ENCODE measurements at places on chromosomes 1 and 21. TPM values are rescaled to one million over a fixed set of nuclear protein-coding genes. Genes with fewer than 3 reads are reported as not detected.
A peak's percentile ranks its signal among the peaks of the same experiment; 100 is the strongest.

DNA sequence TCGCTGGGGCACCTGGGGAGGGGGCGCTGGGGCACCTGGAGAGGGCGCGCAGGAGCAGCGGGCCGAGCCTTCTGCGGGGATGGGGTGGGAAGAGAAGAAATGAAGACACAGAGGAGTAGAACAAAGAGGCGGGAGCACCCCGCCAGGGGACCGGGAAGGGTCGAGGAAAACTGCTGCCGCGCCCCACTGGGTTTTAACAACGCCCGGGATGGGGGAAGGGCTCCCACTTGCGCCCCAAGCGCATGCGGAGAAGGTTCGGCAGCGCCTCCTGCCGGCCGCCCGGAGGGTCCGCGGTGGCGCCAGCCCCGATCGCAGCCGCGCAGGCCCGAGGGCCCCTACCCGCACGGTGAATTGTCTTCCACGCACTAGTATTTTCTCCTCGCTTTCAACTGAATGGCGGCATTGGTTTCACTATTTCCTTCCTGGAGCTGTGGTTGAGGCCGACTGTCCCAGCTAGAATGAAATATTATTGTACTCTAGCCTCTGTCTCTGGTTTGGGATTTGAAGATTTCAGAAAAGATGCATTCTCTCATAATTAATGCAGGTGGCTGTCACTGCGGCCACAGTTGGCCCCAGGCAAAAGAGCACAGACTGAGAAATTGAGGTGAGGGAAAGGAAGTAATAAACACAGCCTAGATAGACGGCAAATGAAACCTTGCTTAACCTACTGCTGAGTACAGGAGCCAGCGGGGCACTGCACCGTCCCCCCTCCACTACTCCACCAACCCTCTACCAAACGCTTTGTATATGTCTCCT is 57.3 kb downstream of the MAB21L3 start:
- no peak overlapping the region for H3K27ac ChIP-seq
- DNase-seq = peak; percentile 69
- peaks cover 15% of the 10 kb centered on the region for H3K27me3 ChIP-seq
- H3K4me3 ChIP-seq = peak overlapping the region; percentile 47

GRCh38 chr21:34774750-34775149 is 106.0 kb downstream of the CLIC6 start:
- no peaks in the 10 kb centered on the region for H3K36me3 ChIP-seq
- no peak overlapping the region for H3K4me3 ChIP-seq
- no peaks in the 10 kb centered on the region for H3K4me1 ChIP-seq
- no peak for DNase-seq

GRCh38 chr1:177913762-177914540 is 55.9 kb downstream of the SEC16B start:
- peaks cover 2% of the 10 kb centered on the region for H3K4me1 ChIP-seq
- no peaks in the 10 kb centered on the region for H3K36me3 ChIP-seq
- peak; percentile 40 for DNase-seq
- no peaks in the 10 kb centered on the region for H3K27me3 ChIP-seq
- H3K4me3 ChIP-seq = no peak overlapping the region

GRCh38 chr1:78520216-78520615 is 29.4 kb downstream of the PTGFR start:
- peak; percentile 48 for DNase-seq
- no peaks in the 10 kb centered on the region for H3K36me3 ChIP-seq
- no peaks in the 10 kb centered on the region for H3K4me1 ChIP-seq
- no peak overlapping the region for H3K4me3 ChIP-seq

- no peak for DNase-seq
- H3K27ac ChIP-seq = no peak overlapping the region
- peaks cover 15% of the 10 kb centered on the region for H3K4me1 ChIP-seq
- no peaks in the 10 kb centered on the region for H3K27me3 ChIP-seq
- no peak overlapping the region for H3K4me3 ChIP-seq
These were observed 11.9 kb downstream of the SLC1A7 start for GRCh38 chr1:53130598-53130877.

GRCh38 chr1:231217056-231217455 is 24.0 kb upstream of the GNPAT start:
- no peak for DNase-seq
- no peak overlapping the region for H3K4me3 ChIP-seq
- H3K36me3 ChIP-seq = no peaks in the 10 kb centered on the region
- H3K27me3 ChIP-seq = no peaks in the 10 kb centered on the region
- no peaks in the 10 kb centered on the region for H3K4me1 ChIP-seq

DNA sequence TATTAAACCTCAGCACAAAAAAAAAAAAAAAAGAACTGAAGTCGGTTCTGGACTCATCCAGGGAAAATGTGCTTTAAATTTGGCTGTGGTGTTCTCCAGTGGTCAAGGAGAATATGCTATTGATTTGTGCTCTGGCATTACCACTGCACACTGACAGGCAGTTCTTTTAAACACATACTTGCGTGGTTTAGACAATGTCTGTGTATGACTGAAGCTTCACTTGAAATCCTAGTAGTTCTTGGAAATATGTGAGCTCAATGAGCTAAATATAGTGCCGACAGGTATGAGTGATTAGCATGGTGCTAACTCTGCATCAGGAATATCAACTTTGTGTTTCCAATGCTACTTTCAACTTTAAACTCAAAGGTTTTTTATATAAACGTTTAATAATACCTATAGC is 415.6 kb downstream of the SMYD3 start:
- no peaks in the 10 kb centered on the region for H3K36me3 ChIP-seq
- no peaks in the 10 kb centered on the region for H3K4me1 ChIP-seq
- DNase-seq = peak; percentile 46

- H3K4me3 ChIP-seq = no peak within 1 kb of the TSS
- H3K27ac ChIP-seq = no peak within 1 kb of the TSS
- H3K36me3 ChIP-seq = no peaks in the 10 kb centered on the region
- peaks cover 19% of the 10 kb centered on the region for H3K27me3 ChIP-seq
- DNase-seq = peak; percentile 51
- H3K4me1 ChIP-seq = no peaks in the 10 kb centered on the region
These were observed at the start of gene KLHDC8A for GRCh38 chr1:205356440-205357139. KLHDC8A (minus strand) TSS chr1:205356922; CDS start chr1:205343604, 13,318 bp downstream.

- no peak overlapping the region for H3K4me3 ChIP-seq
- peaks cover 2% of the 10 kb centered on the region for H3K4me1 ChIP-seq
- no peak overlapping the region for H3K27ac ChIP-seq
- no peaks in the 10 kb centered on the region for H3K36me3 ChIP-seq
- DNase-seq = peak; percentile 61
- H3K27me3 ChIP-seq = peaks cover 26% of the 10 kb centered on the region
These were observed 22.2 kb downstream of the FMOD start for GRCh38 chr1:203328714-203329122.

DNA sequence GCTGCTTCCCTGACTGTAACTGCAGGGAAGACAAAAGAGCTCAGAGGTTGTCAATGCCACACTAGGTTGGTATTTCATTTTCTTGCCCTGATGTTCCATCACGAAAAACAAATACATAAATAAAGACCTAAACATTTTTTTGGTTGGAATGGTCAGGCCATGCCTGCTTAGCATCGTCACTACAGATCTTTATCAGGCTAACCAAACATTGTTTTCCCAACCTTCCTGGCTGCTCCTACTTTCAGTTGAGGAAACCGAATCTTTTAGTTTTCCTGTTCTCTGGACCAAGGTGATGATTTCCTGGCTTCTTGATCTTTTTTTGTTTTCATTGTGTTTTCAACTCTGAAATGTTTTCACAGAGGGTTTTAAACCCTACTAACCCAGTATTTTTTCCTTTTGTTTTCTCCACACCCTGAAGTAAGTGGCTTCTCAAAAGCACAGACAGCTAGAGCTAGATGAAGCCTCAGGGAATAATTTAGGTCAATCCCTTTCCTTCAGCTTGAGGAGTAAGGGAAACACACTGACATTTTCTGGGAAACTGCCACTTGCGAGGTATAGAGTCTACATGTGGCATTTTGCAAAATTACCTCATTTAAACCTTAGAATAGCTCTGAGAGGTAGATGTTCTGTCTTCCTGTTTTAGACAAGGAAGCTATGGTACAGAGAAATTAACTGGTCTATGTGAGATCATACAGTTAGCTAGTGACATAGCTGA is 67.2 kb upstream of the CNN3 start:
- H3K36me3 ChIP-seq = no peaks in the 10 kb centered on the region
- H3K4me1 ChIP-seq = no peaks in the 10 kb centered on the region
- no peak overlapping the region for H3K27ac ChIP-seq
- no peak overlapping the region for H3K4me3 ChIP-seq
- DNase-seq = peak; percentile 49

GRCh38 chr21:16108561-16109075 is 378.8 kb downstream of the USP25 start:
- no peaks in the 10 kb centered on the region for H3K4me1 ChIP-seq
- H3K27ac ChIP-seq = no peak overlapping the region
- H3K36me3 ChIP-seq = no peaks in the 10 kb centered on the region
- DNase-seq = no peak

- H3K4me3 ChIP-seq = peak overlapping the region; percentile 73
- peak; percentile 65 for DNase-seq
- H3K27me3 ChIP-seq = no peaks in the 10 kb centered on the region
- no peaks in the 10 kb centered on the region for H3K36me3 ChIP-seq
- peaks cover 14% of the 10 kb centered on the region for H3K4me1 ChIP-seq
These were observed 31.2 kb downstream of the DNTTIP2 start for GRCh38 chr1:93847811-93848288.

DNA sequence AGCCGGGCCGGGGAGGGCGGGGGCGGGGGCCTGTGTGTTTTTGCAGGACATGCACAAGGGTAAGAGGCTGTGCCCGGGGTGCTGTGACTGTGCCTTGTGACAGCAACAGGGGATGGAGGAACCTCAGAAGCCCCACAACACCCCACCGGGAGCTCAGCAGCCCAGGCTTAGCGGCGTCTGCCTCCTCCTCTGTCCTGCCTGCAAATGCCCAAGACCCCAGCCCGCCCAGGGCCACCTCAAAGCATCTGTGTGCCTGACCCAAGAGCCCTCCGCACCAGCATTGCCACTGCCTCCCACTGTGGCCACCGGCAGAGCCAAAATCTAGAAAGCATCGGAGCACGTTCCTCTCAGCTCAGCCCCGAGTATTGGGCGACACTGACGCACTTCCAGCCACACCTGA is 2.7 kb upstream of the ACTRT2 start:
- no peak for DNase-seq
- no peaks in the 10 kb centered on the region for H3K36me3 ChIP-seq
- no peaks in the 10 kb centered on the region for H3K4me1 ChIP-seq
- H3K27ac ChIP-seq = no peak overlapping the region
- no peaks in the 10 kb centered on the region for H3K27me3 ChIP-seq

GRCh38 chr1:24415910-24416665 is 486 bp downstream of the NIPAL3 start:
- H3K36me3 ChIP-seq = peaks cover 1% of the 10 kb centered on the region
- DNase-seq = peak; percentile 37
- H3K4me3 ChIP-seq = peak overlapping the region; percentile 79
- no peaks in the 10 kb centered on the region for H3K27me3 ChIP-seq

DNA sequence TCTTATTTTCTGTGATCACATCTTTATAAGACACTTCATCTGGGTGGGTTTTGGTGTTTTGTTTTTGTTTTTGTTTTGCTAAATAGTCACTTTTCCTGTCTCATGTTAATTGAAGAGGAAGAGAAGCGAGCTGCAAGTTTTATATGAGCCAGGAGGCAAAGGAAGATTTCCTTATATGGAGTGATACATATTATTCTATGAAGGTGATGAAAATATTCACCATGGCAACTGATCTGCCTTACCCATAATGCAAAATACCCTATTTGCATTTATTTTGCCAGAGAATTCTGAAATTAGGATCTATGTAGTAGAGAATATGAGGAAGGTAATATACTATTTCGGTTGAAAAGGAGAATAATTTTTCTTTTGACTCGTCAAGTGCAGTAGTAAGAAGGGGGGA is 13.9 kb downstream of the CXADR start:
- no peak overlapping the region for H3K4me3 ChIP-seq
- no peak overlapping the region for H3K27ac ChIP-seq

GRCh38 chr1:54849219-54850068 is 37.6 kb downstream of the DHCR24 start:
- DNase-seq = peak; percentile 35
- peaks cover 27% of the 10 kb centered on the region for H3K36me3 ChIP-seq
- H3K4me1 ChIP-seq = peaks cover 6% of the 10 kb centered on the region

DNA sequence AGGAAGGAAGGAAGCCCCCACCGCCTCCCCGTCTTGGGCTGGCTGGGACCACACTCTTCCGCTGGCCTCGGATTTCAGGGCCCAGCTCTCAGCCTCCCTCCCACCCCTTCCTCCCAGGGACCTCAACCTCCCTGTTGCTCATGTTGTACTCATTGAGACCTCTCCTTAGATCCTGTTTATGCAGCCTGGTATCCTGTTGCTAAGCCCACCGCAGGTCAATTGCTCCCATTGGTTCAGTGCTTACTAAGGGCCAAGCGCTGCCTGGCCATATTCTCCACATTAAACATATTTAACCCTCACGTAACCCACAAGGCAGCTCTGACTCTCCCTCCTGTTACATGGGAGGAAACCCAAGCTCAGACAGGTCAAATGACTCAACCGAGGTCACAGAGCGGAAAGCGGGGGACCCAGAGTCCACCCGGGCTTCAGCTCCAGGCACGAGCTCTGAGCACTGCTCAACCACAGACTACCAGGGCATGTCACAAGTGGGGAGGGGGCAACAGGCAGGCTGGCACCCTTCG is 23.2 kb upstream of the H6PD start:
- H3K36me3 ChIP-seq = no peaks in the 10 kb centered on the region
- peak; percentile 85 for DNase-seq
- H3K4me1 ChIP-seq = no peaks in the 10 kb centered on the region
- H3K27me3 ChIP-seq = no peaks in the 10 kb centered on the region

DNA sequence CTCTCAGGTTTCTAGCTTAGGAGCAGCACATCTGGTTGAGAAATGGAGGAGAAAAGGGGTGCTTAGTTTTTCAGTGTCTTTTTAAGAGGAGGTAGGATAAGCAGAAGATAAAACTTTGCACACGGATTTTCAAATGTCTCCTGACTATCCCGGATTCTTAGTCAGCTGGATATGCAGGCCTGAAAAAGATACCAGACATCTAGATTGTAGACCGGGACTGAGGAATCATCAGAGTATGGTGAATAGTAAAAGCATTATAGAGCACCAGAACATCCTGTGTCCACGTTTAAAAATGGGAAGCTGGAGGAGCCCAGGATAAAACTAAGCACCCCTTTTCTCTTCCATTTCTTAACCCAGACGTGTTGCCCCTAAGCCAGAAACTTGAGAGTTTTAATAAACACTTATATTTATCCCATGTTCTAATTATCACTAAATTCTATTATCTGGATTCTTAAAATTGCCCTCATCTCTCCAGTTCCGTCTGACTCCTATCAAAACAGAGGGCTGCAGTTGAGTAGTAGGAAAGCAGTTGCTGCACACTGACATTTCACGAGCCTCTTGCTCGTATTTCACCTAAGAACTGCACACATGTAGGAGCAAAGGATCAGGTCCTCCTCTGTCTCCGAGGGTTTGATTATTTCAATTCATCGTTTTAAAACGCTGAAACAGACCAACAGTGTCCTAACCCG is 609 bp downstream of the PIGK start:
- H3K4me3 ChIP-seq = peak overlapping the region; percentile 95
- H3K4me1 ChIP-seq = no peaks in the 10 kb centered on the region
- peak overlapping the region; percentile 72 for H3K27ac ChIP-seq
- no peaks in the 10 kb centered on the region for H3K36me3 ChIP-seq

- no peaks in the 10 kb centered on the region for H3K27me3 ChIP-seq
- H3K36me3 ChIP-seq = peaks cover 10% of the 10 kb centered on the region
- H3K4me1 ChIP-seq = no peaks in the 10 kb centered on the region
- DNase-seq = peak; percentile 51
- no peak overlapping the region for H3K4me3 ChIP-seq
These were observed 19.4 kb downstream of the VPS13D start for GRCh38 chr1:12249181-12249580.

The S100A9 gene
- not detected for polyA plus RNA-seq

The SLC45A3 gene
- 0.90 TPM for polyA plus RNA-seq

The DENND2D gene
- polyA plus RNA-seq = 2.2 TPM

The FNBP1L gene
- 8.7 TPM for polyA plus RNA-seq

The NBPF10 gene
- polyA plus RNA-seq = 2.3 TPM

The TSACC gene
- 0.54 TPM for polyA plus RNA-seq

The CR1 gene
- polyA plus RNA-seq = not detected

The TMEM61 gene
- not detected for polyA plus RNA-seq

The TRAF3IP3 gene
- polyA plus RNA-seq = not detected

The SV2A gene
- polyA plus RNA-seq = 26.8 TPM

All from fibroblast of lung (primary cell).